ENCODE measurements at places on chromosomes 11 and 22.

DNA sequence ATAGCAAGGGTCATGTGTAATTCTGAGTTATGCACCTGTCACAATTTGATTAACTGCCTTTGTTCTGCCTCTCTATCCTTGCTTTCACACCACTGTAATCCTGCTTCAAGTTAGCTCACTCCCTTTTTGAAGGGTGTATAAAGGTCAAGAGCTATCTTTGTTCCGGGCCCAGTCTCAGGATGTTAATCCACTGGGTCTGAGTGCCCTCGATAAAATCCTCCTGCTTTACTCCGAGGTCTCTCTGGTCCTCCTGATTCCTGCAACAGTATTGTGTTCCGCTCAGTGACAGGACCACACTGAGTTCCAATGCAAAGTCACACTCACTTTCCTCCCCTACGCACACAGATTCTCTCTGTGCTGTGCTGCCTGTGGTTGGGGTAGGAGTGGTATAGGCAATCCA, 186.5 kb downstream of the DYNC2H1 start:
- no peak overlapping the region for H3K4me3 ChIP-seq
- no peaks in the 10 kb centered on the region for H3K27me3 ChIP-seq
- H3K4me1 ChIP-seq, result no peaks in the 10 kb centered on the region
- H3K36me3 ChIP-seq, result peaks cover 2% of the 10 kb centered on the region
- DNase-seq, result peak; percentile 51

GRCh38 chr11:133955081-133955891, 1.5 kb downstream of the IGSF9B start:
- no peak overlapping the region for H3K4me3 ChIP-seq
- H3K27me3 ChIP-seq, result peaks cover 9% of the 10 kb centered on the region
- no peaks in the 10 kb centered on the region for H3K36me3 ChIP-seq
- no peak overlapping the region for H3K27ac ChIP-seq

DNA sequence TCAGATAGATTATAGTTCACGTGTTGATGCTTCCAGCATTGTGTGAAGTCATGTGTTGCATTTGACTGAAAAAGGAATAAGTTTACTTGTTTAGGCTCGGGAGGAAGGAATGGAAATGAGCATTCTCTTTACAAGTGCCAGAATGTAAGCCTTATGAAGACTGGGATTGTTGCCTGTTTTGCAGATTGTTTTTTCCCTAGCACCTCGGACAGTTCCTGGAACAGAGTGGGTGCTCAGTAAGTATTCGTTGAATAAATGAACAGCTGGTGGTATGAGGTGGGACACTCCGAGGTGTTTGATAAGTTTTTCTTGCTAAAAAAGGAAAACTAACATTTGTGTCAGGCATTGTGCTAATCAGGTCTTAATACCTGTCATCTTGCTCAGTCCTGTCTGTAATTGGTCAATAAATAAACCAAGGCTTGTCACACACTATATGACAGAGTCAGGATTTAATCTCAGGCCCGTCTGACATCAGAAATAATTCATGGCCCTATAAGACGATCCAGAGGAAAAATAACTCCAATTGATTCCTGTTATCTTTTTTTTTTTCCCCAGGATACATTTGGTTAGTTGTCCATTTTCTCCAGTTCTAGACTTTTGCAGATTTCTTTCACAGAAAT, 304.7 kb downstream of the NELL1 start:
- H3K36me3 ChIP-seq, result no peaks in the 10 kb centered on the region
- H3K4me3 ChIP-seq, result no peak overlapping the region
- no peaks in the 10 kb centered on the region for H3K4me1 ChIP-seq
- peak; percentile 28 for DNase-seq
- H3K27me3 ChIP-seq, result no peaks in the 10 kb centered on the region
- no peak overlapping the region for H3K27ac ChIP-seq

DNA sequence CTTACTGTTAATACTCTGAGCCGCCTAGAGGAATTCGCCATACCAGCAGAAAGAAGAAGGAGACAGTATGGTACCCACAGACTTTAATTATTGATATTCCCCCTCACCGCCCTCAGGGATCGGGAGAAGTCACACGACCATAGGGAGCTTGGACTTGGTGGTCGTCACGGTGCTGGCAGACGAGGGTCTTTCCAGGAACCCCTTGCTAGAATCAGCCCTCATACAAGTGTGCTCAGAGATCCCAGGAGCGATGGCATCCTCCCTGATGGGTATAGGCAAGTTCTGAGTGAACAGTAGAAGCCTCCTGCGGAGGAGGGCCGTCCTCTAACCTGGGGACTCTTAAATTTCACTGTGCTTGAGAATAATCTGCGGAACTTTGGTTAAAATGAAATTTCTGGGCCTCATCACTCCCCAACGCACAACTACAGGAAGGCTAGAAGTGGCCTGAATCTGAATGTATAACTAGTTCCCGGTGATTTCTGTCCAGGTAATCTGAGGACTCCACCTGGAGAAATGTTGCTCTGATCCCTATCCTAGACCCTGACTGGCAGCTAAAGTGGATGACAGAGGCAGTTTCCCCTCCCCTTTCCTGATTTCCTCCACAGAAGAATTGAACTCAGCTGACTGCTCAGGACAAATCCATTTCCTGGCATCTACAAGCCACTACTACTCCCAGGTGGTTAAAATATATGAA, 4.5 kb downstream of the VSIG2 start:
- H3K36me3 ChIP-seq, result no peaks in the 10 kb centered on the region
- H3K27ac ChIP-seq, result no peak overlapping the region
- no peak overlapping the region for H3K4me3 ChIP-seq
- peaks cover under 1% of the 10 kb centered on the region for H3K4me1 ChIP-seq
- peaks cover 89% of the 10 kb centered on the region for H3K27me3 ChIP-seq

GRCh38 chr11:61694946-61695706, 14.9 kb downstream of the DAGLA start:
- H3K27ac ChIP-seq, result no peak overlapping the region
- peaks cover 15% of the 10 kb centered on the region for H3K4me1 ChIP-seq
- no peaks in the 10 kb centered on the region for H3K36me3 ChIP-seq
- H3K27me3 ChIP-seq, result no peaks in the 10 kb centered on the region
- DNase-seq, result peak; percentile 67

DNA sequence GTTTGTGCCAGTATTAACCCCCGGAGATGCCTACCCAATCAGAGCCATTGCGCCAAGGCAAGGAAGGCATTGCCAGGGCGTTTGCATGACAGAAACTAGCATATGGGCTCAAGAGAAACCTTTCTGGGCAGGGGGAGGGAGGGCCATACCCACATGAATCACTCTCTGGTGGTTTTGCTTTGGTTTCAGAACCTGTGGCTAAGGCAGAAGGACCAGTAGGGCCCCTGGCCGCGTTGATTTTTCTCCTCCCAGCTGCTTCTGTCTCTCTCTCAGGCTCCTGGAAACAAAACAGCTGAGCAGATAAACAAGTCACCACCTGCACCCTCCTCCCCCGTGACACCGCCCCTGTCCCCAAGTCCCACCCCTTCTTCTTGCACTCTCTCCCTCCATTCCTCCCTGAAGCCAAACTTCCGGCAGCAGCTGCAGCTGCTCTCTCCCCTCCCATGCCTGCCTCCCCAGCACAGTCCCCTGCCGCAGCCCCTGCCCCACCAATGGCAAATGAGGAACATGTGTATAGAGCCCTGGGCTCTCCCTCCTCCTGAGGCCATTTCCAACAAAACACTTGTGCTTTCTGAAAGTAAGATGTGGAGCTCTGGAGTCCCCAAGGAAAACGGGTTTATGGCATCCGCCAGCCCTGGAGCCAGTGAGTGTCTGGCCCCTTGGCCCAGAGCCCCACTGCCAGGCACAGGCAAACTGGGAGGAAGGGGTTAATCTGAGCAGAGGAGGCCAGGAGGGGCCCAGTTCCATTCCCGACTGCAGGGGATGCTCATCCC, 39.0 kb upstream of the ADA2 start:
- peak overlapping the region; percentile 40 for H3K27ac ChIP-seq
- no peaks in the 10 kb centered on the region for H3K27me3 ChIP-seq
- no peak overlapping the region for H3K4me3 ChIP-seq
- peak; percentile 93 for DNase-seq

All from mesendoderm (in vitro differentiated cells).